ENCODE measurements at places on chromosomes 12 and 14.

DNA sequence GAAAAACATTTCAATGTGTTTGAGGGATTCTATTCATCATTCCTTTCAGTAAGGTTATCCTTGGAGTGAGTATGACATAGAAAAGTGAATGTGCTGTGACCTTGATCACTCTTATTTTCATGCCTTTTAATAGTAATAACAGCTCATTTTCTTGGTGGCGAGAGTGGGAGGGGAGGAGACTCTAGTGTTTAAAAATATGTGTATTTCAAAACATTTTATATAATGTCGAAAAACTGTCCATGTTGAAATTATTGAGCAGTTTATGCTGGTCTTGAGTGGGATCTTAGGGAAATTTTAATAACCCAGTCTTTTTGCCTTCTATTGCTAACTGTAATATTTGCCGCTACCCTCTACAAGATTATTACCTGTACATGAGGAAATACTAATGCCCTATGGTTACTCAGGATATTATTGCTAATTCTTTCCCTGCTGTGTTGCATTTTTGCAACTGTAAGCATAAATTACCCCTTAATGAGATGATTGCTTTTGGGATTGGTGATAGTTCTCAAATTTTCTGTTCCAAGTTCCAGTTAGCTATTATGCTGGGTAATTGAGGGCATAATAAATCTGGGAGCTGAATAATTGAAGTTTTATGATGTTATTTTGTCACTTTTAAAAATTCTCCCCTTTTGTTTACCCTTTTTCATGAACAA lies 21.9 kb downstream of the ATF7IP start:
- peak overlapping the region; percentile 89 for H3K4me3 ChIP-seq
- H3K27ac ChIP-seq, result peak overlapping the region; percentile 64
- H3K36me3 ChIP-seq, result peaks cover 38% of the 10 kb centered on the region
- no peaks in the 10 kb centered on the region for H3K27me3 ChIP-seq
- H3K4me1 ChIP-seq, result peaks cover 79% of the 10 kb centered on the region
- no peak for DNase-seq

- H3K36me3 ChIP-seq, result no peaks in the 10 kb centered on the region
- H3K4me1 ChIP-seq, result no peaks in the 10 kb centered on the region
- DNase-seq, result peak; percentile 24
- H3K27ac ChIP-seq, result no peak overlapping the region
- no peak overlapping the region for H3K4me3 ChIP-seq
Observed at GRCh38 chr14:64891839-64892375, 12.2 kb upstream of the SPTB start.

DNA sequence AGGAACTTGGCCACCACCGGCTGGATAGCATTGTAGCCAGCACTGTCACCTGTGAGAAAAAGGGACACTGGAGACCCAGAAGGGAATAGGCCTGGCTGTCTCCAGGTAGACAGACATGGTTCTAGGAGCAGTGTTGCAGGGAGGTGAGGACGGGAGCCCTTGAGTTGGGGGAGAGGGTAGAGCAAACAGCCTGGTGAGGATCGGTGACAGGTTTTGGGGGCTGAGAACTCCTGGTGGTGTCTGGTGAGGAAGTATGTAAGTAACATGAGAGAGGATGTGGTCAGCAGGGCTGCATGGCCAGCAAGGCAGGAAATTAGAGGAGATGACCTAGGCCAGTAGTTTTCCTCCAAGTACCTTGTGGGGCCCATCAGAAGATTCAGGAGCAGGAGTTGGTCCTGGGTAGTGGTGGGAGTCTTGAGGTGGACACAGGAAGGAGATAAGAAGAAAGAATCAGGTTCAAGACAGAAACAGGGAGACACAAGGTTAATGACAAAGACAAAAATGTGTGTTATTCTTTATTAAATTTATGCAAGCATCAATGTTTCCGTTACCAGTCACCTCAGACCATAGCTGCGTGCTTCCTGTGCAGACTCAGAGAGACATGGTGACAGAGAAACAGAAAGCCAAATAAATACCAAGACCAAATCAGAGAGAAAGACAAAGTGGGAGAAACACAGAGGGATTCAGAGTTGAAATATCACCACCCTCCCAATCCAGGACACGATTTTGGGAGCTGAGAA lies at the start of gene ARHGAP9:
ARHGAP9 (minus strand) TSS at position 491 of the 740 bp plus-strand sequence; CDS start at position 31, 460 bp downstream.
- DNase-seq, result peak; percentile 50
- peak within 1 kb of the TSS; percentile 97 for H3K27ac ChIP-seq
- no peaks in the 10 kb centered on the region for H3K27me3 ChIP-seq
- peaks cover 41% of the 10 kb centered on the region for H3K4me1 ChIP-seq

DNA sequence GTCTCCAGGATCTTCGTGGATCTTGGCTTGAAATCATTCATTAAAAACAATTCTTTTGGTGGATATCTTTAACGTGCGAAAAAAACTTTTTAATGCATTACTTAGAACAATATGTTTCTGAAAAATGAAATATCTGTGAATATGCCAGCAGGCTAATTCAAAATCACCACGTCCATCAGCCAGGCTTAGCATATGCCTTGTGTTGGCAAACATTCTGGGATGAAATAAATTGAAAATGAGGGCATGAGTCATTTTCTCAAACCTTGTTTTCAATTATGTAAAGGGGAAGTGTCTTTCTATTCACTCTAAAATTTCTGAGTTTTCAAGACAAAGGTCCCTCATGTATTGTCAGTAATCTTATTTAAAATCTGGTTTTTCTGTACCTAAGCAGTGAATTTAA lies 393.9 kb downstream of the PAWR start:
- no peaks in the 10 kb centered on the region for H3K27me3 ChIP-seq
- no peak overlapping the region for H3K27ac ChIP-seq
- H3K4me1 ChIP-seq, result no peaks in the 10 kb centered on the region
- H3K4me3 ChIP-seq, result no peak overlapping the region

- DNase-seq, result peak; percentile 19
- H3K36me3 ChIP-seq, result no peaks in the 10 kb centered on the region
- H3K4me1 ChIP-seq, result no peaks in the 10 kb centered on the region
- peaks cover 4% of the 10 kb centered on the region for H3K27me3 ChIP-seq
- no peak overlapping the region for H3K27ac ChIP-seq
- H3K4me3 ChIP-seq, result no peak overlapping the region
Observed at GRCh38 chr12:127381043-127381668, 885.8 kb upstream of the TMEM132C start.

GRCh38 chr12:93759512-93760081 lies 82.4 kb downstream of the CRADD start:
- peaks cover 8% of the 10 kb centered on the region for H3K27me3 ChIP-seq
- DNase-seq, result no peak
- peaks cover 4% of the 10 kb centered on the region for H3K36me3 ChIP-seq
- no peak overlapping the region for H3K27ac ChIP-seq
- H3K4me1 ChIP-seq, result peaks cover 18% of the 10 kb centered on the region
- H3K4me3 ChIP-seq, result no peak overlapping the region

DNA sequence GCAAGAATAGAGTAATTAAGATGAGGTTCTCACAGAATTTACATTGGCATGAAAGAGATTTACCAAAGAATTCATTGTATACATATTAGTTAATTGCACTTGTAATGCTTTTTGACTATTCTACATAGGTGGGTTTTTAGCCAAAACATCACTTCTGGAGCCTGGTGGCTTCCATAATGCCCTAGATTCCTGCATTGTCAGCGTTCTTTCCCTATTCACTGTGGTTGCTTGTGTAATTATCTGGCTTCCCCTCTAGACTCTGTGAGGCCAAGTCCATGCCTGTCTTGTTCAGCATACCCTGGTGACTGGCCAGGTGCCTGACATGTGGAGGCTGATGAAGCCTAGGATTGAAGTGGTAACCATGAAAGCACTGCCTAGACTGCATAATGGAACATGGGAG lies 41.2 kb downstream of the TDP1 start:
- H3K4me3 ChIP-seq, result no peak overlapping the region
- no peak for DNase-seq
- no peaks in the 10 kb centered on the region for H3K4me1 ChIP-seq
- H3K36me3 ChIP-seq, result peaks cover 49% of the 10 kb centered on the region
- H3K27me3 ChIP-seq, result no peaks in the 10 kb centered on the region

DNA sequence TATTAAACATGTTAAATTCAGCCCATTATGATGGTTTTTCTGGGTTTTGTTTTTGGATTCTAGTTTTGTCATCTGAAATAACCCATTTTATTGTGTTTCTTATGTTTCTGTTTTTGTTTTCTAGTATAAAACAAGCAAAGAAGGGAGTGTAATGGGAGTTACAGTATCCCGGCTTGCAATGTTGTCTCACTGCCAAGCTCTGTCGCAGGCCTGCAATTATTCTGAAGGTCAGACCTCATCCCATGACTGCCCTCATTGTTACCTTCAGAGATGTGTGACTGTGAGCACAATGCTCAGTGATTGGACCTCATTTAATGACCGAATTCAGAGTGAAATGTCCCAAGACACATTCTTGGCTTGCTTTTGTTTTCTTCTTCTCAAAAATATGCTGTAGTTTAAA lies 73.0 kb upstream of the ATF1 start:
- H3K4me1 ChIP-seq, result no peaks in the 10 kb centered on the region
- peaks cover 25% of the 10 kb centered on the region for H3K36me3 ChIP-seq
- no peak overlapping the region for H3K27ac ChIP-seq
- no peak for DNase-seq
- H3K27me3 ChIP-seq, result no peaks in the 10 kb centered on the region
- no peak overlapping the region for H3K4me3 ChIP-seq

DNA sequence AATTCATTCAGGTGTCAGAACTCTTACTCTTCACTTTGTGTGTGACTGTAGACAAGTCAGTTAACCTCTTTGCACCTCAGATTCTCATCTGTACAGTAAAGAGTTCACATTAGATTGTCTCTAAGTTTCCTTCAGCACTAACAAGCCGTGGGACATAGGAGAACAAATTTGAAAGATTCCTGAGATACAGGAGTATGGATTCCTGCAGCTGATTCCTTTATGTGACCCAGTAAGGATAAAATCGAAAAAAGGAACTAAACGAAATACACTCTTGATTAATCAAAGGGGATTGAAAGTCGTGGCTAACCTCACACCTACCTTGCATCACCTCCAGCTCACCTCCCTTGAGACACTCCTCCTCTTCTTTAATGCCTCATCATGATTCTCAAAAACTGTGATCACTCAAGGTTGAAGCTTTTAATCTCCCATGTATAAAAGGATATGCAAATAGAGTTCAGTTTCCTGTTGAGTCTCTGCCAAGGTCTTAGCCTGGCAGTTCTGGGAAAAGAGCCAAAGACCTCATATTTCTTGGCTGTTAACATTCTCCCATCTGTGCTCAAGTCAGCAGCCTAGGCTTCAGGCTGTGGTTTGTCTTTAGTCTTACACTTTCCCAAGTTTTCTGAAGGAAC lies 156.6 kb downstream of the DAD1 start:
- no peaks in the 10 kb centered on the region for H3K36me3 ChIP-seq
- no peaks in the 10 kb centered on the region for H3K4me1 ChIP-seq
- no peak overlapping the region for H3K27ac ChIP-seq

- H3K27me3 ChIP-seq, result no peaks in the 10 kb centered on the region
- DNase-seq, result no peak
- peaks cover 13% of the 10 kb centered on the region for H3K4me1 ChIP-seq
- peaks cover 8% of the 10 kb centered on the region for H3K36me3 ChIP-seq
- no peak overlapping the region for H3K4me3 ChIP-seq
Observed at GRCh38 chr12:15987696-15988095, 76.6 kb downstream of the DERA start.

DNA sequence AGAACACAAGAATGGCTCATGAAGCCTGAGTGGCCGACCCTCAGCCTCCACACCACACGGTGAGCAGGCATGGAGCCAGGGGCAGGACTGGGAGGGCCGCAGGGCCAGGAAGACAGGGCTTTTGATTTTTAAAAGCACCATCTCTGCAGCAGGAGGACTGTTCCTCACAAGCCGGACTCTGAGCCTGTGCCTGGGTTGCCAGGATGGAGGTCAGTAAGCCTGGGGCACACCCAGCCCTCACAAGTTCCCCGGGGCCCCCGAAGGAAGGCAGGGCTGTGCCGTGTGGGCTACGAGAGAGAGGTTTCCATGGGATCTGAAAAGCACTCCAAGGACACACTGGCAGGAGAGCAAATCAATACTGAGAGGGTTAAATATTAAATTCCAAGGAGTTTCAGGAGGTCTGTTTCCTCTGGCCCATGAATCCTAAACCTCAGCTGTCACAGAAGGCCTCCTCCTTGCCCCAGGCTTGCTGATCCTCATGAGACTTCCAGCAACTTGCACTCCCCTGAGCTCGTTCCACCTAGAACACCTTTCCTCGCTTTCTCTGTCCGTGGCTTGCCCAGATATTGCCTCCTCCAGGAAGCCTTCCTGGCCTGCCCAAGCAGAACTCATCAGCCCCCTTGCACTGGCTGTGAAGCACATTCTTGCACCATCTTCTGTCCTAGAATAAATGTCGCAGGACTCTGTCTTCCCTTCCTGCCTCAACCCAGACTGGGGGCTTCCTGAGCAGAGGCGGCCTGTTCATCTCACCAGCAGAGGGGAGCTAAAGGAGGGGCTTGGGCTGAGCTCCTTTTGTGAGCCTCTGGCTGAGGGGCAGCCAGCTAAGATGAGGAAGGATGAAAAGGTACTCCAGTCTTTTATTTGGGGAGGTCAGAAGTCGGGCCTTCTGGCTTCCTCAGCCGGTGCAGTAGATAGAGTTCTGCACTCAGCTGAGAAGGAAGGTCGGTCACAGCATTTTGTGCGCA lies 64.6 kb downstream of the CCDC88C start:
- H3K4me1 ChIP-seq, result peaks cover 97% of the 10 kb centered on the region
- H3K36me3 ChIP-seq, result peaks cover 24% of the 10 kb centered on the region
- DNase-seq, result no peak
- H3K27ac ChIP-seq, result peak overlapping the region; percentile 31

- H3K27me3 ChIP-seq, result no peaks in the 10 kb centered on the region
- H3K36me3 ChIP-seq, result no peaks in the 10 kb centered on the region
- no peak overlapping the region for H3K4me3 ChIP-seq
- H3K27ac ChIP-seq, result no peak overlapping the region
- no peak for DNase-seq
- H3K4me1 ChIP-seq, result no peaks in the 10 kb centered on the region
Observed at GRCh38 chr12:19058235-19059021, 71.1 kb upstream of the PLEKHA5 start.

DNA sequence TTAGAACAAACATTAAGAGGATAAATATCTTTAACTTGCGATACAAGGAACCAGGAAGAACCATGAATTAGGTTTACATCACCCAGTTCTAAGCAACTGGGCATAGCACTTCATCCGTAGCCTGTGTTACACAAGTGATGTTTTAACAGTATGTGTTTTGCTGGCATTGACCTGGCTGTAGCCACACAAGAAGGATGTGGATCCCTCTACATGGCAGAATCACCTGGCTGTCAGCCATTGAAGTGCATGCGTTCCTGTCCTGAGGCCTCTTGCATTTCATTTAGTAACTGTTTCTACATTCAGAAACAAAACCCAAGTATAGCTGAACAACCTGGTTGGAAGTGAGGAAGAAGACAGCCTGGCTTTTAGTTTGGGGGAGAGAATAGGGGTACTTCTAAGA lies 72.2 kb downstream of the TGFB3 start:
- no peak for DNase-seq
- H3K36me3 ChIP-seq, result no peaks in the 10 kb centered on the region
- H3K4me1 ChIP-seq, result no peaks in the 10 kb centered on the region
